ENCODE measurements at places on chromosomes 11 and 22.
A peak's percentile ranks its signal among the peaks of the same experiment; 100 is the strongest.

- no peak for DNase-seq
Observed at GRCh38 chr11:78310500-78310909, 107.1 kb downstream of the GAB2 start.

- no peak for DNase-seq
Observed at GRCh38 chr11:124922831-124923230, 3.8 kb downstream of the HEPN1 start.

DNA sequence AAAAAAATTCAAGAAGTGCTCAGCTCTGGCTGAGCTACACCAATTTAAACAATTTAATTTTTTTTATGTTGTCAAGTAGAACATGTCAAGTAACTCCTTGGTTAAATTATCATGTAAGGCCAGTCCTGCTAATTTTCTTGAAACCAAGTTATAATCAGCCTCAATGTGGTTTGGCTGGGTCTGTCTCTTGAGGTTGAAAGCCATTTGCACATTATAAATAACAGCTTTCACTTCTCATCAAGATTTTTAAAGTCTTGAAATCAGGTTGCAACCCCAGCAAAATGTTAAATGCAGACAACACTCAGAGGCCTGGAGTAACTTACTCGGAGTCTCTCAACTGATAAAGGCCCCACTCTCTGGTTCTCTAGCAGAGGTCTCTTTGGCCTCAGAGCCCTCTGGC lies 324.4 kb downstream of the BRD1 start:
- no peak for DNase-seq

DNA sequence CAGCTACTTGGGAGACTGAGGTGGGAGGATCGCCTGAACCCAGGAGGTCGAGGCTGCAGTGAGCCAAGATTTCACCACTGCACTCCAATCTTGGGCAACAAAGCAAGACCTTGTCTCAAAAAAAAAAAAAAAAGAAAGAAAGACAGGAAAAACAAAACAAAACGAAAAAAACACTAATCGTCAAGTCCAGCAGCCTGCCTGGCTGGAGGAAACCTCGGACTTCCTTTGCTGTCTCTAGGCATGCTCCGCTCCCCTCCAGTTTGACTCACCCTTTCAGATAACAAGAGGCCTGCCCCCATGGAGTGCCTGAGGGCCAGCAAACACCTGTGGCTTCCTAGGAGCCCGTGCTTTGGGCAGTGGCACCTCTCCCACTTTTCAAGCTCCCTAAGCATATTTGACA lies 28.8 kb upstream of the CHKA start:
- no peak for DNase-seq

DNA sequence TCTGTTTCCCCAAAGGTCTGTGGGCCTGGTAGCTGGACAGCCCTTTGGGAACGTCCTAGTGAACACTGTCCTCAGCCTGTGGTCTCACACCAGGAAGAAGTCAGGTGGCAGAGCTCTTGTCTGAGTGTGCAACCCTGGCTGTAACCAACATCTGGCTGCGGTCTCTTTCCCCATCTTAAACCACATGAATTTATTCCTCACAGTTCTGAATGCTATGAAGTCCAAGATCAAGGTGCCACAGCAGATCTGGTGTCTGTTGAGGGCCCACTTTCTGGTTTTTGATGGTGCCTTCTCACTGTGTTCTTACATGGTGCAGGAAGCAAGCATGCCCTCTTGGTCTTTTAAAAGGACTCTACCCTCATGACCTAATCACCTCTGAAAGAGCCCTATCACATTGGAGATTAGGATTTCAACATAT lies 2.7 kb downstream of the UPB1 start:
- no peak for DNase-seq

DNA sequence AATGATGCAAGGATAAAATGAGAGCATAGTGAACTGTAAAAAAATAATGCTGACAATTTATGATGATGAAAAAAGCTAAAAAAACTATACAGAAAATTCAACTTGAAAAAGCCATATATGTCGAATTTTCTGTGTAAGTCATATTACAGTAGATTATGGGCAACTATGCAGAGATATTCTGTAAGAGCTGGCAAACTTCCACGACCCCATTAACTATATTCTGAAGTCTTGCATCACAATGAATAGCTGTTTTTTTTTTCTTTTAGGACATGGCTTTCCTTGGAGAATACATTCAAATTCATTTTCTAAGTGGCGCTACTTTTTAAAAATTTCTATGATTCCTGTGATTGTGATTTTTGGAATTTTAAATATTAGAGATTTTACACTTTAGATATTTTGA lies 18.4 kb downstream of the PSMD13 start:
- no peak for DNase-seq

DNA sequence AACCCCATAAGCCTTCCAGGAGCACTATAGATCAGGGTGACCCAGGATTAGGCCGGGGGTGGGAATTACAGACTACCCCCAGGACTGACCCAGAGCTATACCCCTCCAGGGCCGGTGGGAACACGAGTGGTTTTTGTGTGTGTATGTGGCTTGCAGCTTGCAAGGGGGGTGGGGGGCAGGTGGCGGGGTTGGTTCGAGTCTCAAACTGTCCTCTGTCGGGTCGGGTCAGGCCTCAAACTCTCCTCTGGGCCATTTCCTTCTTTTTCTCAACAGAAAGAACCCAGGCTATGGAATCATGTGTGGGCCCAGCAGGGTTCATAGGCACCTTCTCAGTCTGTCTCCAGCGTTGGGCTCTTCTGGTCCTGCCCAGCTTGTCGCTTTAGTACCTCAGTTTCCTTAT lies 58.4 kb downstream of the BCR start:
- DNase-seq, result no peak

DNA sequence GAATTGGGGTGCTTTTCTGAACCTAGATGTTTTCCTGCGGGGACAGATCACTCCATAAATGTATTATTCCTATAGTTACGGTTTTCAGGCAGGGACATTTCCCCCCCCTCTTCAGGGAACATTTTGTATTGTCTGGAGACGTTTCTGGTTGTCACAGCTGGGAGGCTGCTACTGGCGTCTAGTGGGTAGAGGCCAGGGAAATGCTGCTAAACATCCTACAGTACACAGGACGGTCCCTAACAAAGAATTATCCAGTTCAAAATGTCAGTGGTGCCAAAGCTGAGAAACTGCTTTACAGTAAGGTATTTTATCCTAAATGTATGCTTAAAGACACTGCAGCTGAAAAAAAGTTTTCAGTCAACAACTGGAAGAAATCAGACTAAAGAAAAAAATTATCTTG lies 19.4 kb downstream of the PIWIL4 start:
- DNase-seq, result no peak

- no peak for DNase-seq
Observed at GRCh38 chr11:62708392-62708791, 916 bp downstream of the GNG3 start.

DNA sequence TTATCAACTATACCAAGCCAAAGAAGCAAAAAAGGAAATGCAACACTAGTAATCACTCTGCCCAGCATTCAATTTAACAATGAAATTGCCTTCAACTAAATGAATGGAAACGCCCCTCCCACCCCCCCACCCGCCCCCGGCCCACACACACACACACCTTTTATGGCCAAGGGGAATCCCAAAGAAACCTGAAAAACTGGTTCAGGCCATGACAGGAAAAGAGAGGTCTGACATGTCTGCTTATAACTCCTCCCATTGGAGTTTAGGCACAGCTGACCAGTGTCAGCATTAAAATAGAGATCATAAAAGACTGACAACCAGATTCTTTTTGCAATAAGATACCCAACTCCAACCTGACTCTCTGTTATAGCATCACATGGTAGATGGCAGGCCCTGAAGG lies 42.6 kb downstream of the ACER3 start:
- DNase-seq, result no peak

DNA sequence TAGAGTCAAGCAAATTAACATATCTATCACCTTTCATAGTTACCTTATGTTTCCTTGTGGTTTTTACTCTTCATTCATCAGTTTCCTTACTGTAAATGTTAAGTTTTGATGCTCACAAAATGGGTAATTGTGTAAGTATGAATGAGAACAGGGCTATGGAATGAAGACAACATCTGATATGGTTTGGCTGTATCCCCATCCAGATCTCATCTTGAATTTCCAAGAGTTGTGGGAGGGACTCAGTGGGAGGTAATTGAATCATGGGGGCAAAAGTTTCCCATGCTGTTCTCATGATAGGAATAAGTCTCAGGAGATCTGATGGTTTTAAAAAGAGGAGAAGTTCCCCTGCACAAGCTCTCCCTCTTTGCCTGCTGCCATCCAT lies 107.6 kb downstream of the CCDC34 start:
- DNase-seq, result no peak

DNA sequence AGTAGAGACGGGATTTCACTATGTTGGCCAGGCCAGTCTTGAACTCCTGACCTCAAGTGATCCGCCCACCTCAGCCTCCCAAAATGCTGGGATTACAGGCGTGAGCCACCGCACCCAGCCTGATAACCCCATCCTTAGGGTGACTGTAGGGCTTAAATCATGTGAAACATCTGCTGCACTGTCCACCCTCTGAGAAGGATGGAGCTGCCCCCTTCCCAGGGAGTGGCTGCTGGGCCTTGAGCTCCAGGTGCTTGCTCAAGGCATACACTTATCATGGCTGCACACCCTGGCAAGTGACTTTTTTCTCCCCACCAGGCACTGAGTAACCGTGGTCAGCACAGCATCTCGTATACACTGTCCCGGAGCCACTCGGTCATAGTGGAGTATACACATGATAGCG lies 5.3 kb downstream of the PELI3 start:
- no peak for DNase-seq

GRCh38 chr11:75431533-75432525 lies 1.2 kb downstream of the KLHL35 start:
- DNase-seq, result no peak

DNA sequence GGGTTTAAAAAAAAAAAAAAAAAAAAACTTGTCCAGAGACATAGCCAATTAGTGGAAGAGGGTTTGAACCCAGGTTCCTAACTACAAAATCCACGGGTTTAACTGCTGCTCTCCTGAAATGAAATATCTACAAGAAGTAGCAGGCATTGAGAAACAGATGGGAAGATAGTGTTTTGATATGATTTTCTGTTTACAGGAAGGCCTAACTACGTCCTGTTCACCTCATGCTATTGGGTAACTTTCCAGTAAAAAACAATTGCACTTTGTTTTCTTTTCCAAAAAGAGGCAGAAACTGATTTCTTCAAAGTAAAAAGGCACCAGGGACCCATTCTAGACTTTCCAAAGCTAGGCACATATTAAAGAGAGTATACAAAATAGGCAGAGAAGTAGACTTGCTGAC lies 5.9 kb upstream of the C11orf91 start:
- DNase-seq, result no peak

DNA sequence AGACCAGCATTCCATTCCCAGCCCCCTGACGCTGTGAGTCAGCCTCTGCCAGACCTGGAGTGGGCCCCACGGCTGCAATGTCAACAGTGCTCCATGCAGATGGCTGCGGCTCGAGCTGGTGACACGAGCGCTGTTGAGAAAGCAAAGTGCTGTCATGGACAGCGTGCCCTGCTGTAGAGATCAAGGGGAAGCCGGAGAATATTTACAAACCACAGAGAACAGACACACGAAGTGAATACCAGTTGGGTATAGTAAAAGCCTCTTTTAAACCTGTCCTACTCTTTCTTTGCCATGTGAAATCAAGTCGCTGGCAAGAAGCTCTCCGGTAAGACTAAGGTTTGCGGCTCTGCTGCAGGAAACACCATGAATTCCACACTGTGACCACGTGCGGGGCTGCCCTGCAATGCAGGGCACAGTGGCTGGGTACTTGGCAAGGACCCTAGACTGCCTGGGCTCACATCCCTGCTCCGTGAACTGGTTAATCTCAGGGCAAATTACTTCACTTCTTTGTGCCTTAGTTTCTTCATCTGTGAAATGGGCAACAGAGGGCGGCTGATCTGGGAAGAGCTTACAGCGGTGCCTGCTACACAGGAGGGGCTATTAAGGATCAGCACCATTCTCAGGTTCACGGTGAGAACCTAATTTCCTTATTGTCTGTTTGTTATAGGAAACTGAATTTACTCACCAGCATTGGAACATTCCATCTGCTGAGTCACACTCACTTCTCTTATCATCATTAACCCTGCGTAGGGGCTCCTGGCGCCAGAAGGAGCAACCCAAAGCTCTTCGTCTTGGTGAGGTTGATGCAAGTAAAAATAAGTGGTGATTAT lies 27.8 kb upstream of the ELFN2 start:
- DNase-seq, result no peak

GRCh38 chr22:43855431-43855830 lies 6.9 kb downstream of the SULT4A1 start:
- DNase-seq, result no peak

GRCh38 chr11:26399336-26399735 lies 67.4 kb downstream of the ANO3 start:
- DNase-seq, result no peak

- DNase-seq, result no peak
Observed at GRCh38 chr11:122344215-122344614, 228.2 kb upstream of the BLID start.

GRCh38 chr22:39917776-39918495 lies 17.1 kb downstream of the GRAP2 start:
- DNase-seq, result no peak

DNA sequence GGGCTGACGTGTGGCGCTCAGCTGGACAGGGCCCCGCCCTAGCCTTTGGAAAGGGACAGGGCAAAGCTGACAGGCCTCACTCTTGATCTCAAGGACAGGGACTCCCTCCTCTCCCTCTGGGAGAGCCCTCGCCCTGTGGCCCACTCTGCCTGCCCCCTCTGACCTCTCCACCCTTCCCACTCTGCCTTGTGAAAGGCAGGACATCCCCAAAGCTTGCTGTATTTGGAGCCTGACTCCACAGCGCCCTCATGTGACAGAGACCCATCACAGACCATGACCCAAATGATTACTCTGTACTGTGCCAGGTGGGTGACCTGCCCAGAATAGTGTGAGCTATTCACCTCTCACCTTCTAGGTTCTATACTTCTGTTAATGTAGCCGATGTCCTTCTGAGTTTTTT lies 18.8 kb downstream of the P2RY2 start:
- DNase-seq, result peak; percentile 18

- DNase-seq, result no peak
Observed at GRCh38 chr22:21778705-21779363, 43.2 kb upstream of the YPEL1 start.

DNA sequence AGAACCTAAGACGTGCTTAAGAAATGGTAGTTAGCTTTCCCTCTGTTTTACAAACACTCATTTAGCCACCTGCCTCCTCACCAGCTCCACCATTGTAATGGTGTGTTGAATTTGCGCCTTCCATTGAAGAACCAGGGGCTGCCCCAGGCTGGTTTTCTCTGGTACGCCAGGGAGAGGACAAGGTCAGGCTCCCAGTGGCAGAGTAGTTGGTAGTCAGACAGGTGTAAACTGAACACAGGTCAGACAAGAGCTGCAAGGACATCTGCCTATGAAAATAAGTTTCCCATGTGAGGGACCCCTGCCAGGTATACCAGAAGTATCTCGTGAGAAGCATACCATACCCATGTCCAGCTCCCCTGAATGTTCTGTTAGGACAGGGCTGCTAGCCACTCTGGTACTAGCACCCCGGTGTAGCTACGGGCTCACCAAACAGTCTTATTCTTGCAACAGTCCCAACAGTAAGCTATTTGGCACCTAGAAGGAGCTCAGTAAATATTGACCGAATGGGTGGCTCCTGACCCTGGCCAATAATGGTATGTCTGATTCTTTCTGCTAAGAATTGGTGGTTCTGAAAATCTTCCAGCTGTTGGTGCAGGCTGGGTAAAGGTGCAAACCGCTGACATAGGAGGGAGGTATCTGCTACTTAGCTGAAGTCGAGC lies 359.0 kb downstream of the LARGE1 start:
- no peak for DNase-seq
